Right atrium auricular region (tissue), 2 donors: ENCODE measurements at places on chromosomes 5 and 9. TPM values are rescaled to one million over a fixed set of nuclear protein-coding genes. Genes with fewer than 3 reads are reported as not detected.
A peak's percentile ranks its signal among the peaks of the same experiment; 100 is the strongest.

ARHGEF39 gene
- not detected for total RNA-seq

TIMD4 gene
- total RNA-seq: not detected

TAF11L5 gene
- total RNA-seq: not detected

CARD9 gene
- total RNA-seq: 0.15 TPM

GNA14 gene
- total RNA-seq: 2.2 TPM

RPL37 gene
- 95.3 TPM for total RNA-seq

GABRA6 gene
- not detected for total RNA-seq

CARTPT gene
- total RNA-seq: not detected

LAMC3 gene
- total RNA-seq: 1.6 TPM

PCDHB13 gene
- total RNA-seq: 5.0 TPM

NUTM2F gene
- total RNA-seq: not detected

AFAP1L1 gene
- 45.6 TPM for total RNA-seq

GRCh38 chr5:67200809-67201562 is 4.4 kb upstream of the CD180 start:
- H3K4me3 ChIP-seq: no peak overlapping the region
- DNase-seq: no peak
- H3K4me1 ChIP-seq: no peaks in the 10 kb centered on the region

GRCh38 chr9:95459178-95459577 is 57.6 kb downstream of the PTCH1 start:
- H3K27ac ChIP-seq: no peak overlapping the region
- no peak for DNase-seq
- no peaks in the 10 kb centered on the region for H3K27me3 ChIP-seq
- peaks cover 40% of the 10 kb centered on the region for H3K36me3 ChIP-seq

GRCh38 chr9:89807682-89808075 is 202.9 kb downstream of the GADD45G start:
- H3K4me3 ChIP-seq: no peak overlapping the region
- H3K4me1 ChIP-seq: no peaks in the 10 kb centered on the region
- no peaks in the 10 kb centered on the region for H3K36me3 ChIP-seq
- H3K27ac ChIP-seq: no peak overlapping the region

DNA sequence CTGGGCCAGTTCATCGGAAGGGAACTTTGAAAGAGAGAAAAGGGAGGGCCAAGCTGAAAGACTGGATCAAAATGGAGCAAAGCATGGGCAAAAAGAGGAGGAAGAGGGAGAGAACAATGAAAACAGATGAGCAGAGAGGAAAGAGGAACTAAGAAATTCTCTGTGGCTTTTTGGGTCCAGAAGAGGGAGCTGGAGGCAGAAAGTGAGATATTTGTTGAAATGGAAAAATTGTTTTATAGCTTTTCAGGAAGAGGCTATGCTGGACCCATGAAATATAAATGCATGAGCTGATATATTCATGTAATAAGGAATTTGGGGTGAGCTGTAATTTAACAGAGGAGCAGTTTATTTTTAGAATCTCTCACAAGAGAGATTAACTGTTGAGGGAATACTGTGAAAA is 457.3 kb downstream of the DMAC1 start:
- H3K36me3 ChIP-seq: no peaks in the 10 kb centered on the region
- no peaks in the 10 kb centered on the region for H3K27me3 ChIP-seq
- no peak overlapping the region for H3K27ac ChIP-seq
- no peaks in the 10 kb centered on the region for H3K4me1 ChIP-seq
- DNase-seq: no peak

DNA sequence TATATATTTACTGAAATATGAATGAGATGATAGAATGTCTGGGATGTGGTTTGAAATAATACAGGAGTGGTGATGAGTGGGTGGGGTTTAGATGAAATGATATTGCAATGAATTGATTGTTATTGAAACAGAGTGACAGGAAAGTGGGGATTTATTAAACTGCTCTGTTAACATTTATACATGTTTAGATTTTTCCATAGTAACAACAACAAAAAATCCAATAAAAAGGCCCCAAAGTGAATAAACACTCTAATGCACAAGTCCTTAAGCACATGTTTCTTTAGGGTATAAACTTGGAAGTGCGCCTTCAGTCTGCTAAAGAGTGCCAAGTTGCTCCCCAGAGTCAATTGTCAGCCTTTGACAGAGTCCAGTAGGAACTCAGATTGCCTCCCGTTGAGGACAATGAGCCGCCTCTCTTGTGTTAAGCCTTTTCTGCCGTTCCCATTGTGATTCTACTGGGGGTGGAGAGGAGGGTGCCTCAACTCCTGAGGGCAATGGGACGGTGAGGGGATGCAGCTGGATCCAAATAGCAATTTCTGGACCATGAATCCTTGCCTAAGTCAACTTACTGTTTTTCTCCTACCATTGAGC is 112.3 kb downstream of the SLC28A3 start:
- H3K4me1 ChIP-seq: no peaks in the 10 kb centered on the region
- H3K36me3 ChIP-seq: no peaks in the 10 kb centered on the region
- no peak for DNase-seq
- H3K27ac ChIP-seq: no peak overlapping the region
- no peak overlapping the region for H3K4me3 ChIP-seq
- no peaks in the 10 kb centered on the region for H3K27me3 ChIP-seq

DNA sequence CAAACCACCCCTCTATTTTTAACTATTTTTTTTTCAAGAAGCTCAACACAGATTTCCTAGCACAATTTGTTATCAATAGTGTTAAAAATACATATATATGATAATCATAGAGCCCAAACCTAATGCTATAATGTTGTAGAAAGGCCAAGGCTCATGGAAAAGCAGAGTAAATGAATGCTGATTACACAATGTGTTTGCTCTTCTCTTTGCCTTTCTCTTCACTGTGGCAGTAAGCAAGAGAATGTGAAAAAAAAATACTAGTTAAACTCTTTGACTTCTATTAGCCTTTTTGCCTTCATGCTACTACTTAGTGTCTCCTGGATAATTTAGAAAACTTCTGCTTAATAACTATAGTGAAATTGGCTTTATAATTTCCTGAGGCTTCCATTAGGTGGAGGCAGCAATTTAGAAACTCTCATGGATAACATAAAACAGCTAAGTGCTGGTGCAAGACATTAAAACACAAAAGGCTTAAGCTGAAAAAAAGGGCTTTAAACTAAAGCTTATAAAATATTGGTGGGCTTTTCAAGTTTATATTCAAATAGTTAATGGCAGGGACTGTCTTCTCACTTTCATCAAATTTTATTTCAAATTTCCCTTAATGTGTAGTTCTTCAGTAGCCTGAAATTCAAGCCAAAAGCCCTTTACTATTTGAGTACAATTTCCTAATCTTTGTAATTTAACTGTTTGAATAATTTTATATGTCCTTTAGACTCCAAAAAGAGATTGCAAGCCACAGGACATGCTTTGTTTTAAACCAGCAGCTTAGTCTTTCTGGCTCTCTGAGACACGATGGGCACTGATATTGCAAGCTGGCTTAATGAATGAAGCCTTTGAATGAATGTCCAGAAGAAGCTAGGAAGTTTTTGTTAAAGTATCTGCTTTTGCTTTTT is 2031.8 kb upstream of the CDH6 start:
- no peak for DNase-seq
- no peaks in the 10 kb centered on the region for H3K4me1 ChIP-seq
- no peak overlapping the region for H3K27ac ChIP-seq
- no peak overlapping the region for H3K4me3 ChIP-seq

DNA sequence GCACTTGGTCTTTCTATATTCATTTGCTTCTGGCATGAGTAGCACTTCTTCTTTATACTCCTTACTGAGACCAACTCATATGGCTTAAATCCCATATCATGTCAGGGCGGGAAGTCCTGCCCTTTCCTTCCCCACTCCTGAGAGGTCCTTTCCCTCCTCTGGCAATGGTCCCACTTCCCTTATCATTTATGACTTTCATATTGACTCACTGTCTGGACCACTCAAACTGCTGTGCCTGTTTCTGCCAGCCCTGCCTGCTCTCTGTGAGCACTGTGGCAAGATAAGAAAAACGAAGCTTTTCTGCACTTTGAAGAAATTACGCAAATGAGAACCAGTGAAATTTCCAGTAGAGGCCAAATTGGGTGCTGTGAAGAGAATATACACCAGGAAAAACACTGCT is 58.1 kb downstream of the ZNF474 start:
- H3K27ac ChIP-seq: no peak overlapping the region
- H3K36me3 ChIP-seq: no peaks in the 10 kb centered on the region
- no peaks in the 10 kb centered on the region for H3K4me1 ChIP-seq
- no peaks in the 10 kb centered on the region for H3K27me3 ChIP-seq
- DNase-seq: no peak

- no peaks in the 10 kb centered on the region for H3K36me3 ChIP-seq
- H3K4me3 ChIP-seq: no peak overlapping the region
- no peak overlapping the region for H3K27ac ChIP-seq
- H3K4me1 ChIP-seq: no peaks in the 10 kb centered on the region
- H3K27me3 ChIP-seq: no peaks in the 10 kb centered on the region
- DNase-seq: no peak
Measured at GRCh38 chr9:18237776-18238175, 236.2 kb upstream of the ADAMTSL1 start.

GRCh38 chr5:83955916-83956315 is 235.3 kb upstream of the HAPLN1 start:
- H3K36me3 ChIP-seq: no peaks in the 10 kb centered on the region
- H3K4me3 ChIP-seq: no peak overlapping the region
- H3K27me3 ChIP-seq: no peaks in the 10 kb centered on the region
- DNase-seq: no peak
- H3K4me1 ChIP-seq: no peaks in the 10 kb centered on the region

DNA sequence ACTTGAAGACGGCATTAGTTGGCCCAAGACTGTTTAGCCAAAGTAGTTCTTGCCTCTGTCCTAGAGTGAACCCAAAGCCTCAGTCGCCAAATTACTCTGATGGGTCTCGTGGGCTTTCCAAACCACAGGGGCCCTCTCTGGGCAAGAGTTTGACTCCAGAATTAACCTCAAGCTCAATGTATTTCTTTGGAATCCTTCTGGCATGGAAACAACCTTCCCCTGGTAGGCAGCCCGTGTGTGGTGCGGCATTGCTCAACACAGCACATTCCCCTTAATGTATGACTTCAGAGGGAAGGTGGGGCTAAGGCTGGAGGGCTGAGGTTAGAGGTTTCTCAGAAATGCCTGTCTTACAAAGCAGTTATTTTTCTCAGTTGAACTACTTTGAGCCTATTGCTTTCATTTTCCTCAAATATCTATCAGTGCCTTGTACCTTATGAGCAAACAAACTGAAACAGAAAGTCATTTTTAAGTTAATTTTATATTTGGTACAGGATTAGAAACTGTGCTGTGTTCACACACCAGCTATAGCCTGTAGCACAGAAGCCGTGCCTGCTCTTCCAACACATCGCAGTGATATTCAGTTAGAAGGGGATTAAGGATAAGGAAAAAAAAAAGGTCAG is 123.9 kb upstream of the HAPLN1 start:
- no peaks in the 10 kb centered on the region for H3K27me3 ChIP-seq
- no peaks in the 10 kb centered on the region for H3K36me3 ChIP-seq
- H3K4me3 ChIP-seq: no peak overlapping the region
- H3K27ac ChIP-seq: no peak overlapping the region
- no peaks in the 10 kb centered on the region for H3K4me1 ChIP-seq
- no peak for DNase-seq

- no peaks in the 10 kb centered on the region for H3K27me3 ChIP-seq
- no peak overlapping the region for H3K27ac ChIP-seq
- H3K4me1 ChIP-seq: no peaks in the 10 kb centered on the region
- H3K36me3 ChIP-seq: no peaks in the 10 kb centered on the region
- DNase-seq: no peak
Measured at GRCh38 chr5:171379961-171380360, 7.7 kb upstream of the NPM1 start.

DNA sequence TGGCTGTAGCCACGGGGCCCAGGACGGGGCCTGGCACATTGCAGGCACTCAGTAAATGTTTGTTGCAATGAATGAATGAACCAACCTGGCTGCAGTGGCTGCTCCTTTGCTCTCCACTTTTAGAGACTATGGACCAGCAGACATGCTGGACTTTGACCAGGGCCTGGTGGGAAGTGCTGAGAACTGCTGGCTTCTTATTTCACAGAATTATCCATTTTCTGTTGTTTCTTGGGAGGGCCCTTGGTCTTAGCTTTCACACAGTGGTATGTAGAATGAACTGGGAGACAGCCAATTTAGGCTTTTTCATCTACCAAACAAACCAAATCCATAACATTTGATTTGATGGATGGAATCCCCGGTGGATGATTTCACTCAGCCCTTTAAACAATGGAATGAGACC is 78.0 kb upstream of the LHFPL2 start:
- no peaks in the 10 kb centered on the region for H3K27me3 ChIP-seq
- no peaks in the 10 kb centered on the region for H3K36me3 ChIP-seq
- no peak for DNase-seq
- no peaks in the 10 kb centered on the region for H3K4me1 ChIP-seq

DNA sequence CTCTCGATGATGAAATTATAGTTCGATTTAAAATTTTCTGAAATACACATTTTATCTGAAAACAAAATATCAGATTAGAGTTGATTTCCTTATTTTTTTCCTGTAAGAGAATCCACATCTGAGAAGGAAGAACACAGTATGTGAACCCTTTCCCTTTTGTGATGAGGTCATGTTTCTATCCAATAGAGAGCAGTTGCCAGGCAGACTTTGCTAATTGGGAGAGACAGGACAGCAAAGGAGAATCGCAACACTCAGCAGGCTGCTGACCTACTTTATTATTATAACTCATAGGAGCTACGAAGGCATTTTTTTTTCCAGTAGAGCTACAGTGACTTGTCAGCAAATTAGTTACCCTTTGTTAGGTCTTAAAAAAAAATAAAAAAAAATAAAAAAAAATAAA is 242.1 kb downstream of the HCN1 start:
- H3K27me3 ChIP-seq: no peaks in the 10 kb centered on the region
- no peak for DNase-seq
- H3K4me1 ChIP-seq: no peaks in the 10 kb centered on the region
- H3K4me3 ChIP-seq: no peak overlapping the region
- H3K36me3 ChIP-seq: no peaks in the 10 kb centered on the region
- no peak overlapping the region for H3K27ac ChIP-seq

DNA sequence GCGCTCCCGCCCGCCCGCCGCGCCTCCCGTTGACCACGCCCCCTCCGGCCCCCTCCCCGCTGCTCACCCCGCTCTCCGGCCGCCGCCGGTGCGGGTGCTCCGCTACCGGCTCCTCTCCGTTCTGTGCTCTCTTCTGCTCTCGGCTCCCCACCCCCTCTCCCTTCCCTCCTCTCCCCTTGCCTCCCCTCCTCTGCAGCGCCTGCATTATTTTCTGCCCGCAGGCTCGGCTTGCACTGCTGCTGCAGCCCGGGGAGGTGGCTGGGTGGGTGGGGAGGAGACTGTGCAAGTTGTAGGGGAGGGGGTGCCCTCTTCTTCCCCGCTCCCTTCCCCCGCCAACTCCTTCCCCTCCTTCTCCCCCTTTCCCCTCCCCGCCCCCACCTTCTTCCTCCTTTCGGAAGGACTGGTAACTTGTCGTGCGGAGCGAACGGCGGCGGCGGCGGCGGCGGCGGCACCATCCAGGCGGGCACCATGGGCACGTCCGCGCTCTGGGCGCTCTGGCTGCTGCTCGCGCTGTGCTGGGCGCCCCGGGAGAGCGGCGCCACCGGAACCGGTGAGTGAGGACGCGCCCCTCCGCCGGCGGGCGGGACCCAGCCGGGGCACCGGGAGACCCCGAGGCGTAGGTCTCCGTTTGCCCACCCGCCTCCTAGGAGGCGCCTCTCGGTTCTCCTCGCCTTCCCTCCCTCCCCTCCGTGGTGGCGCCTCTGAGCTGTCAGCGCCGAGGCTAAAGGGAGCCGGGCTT is at the start of gene VLDLR:
Gene VLDLR, plus strand, starts transcription at position 66 of the 739 bp plus-strand sequence. Its CDS starts 403 bp downstream, at position 469.
- H3K4me3 ChIP-seq: peak within 1 kb of the TSS; percentile 78
- H3K27me3 ChIP-seq: no peaks in the 10 kb centered on the region
- peaks cover 37% of the 10 kb centered on the region for H3K4me1 ChIP-seq
- no peak for DNase-seq

- H3K36me3 ChIP-seq: no peaks in the 10 kb centered on the region
- no peaks in the 10 kb centered on the region for H3K27me3 ChIP-seq
- DNase-seq: no peak
- no peak overlapping the region for H3K4me3 ChIP-seq
- H3K27ac ChIP-seq: peak overlapping the region; percentile 60
Measured at GRCh38 chr9:35952526-35953191, 5.3 kb downstream of the OR2S2 start.
